ENCODE measurements at places on chromosomes 1 and 21. TPM values are rescaled to one million over a fixed set of nuclear protein-coding genes. Genes with fewer than 3 reads are reported as not detected.

CD247 gene
- total RNA-seq: 0.72 TPM

SLC44A5 gene
- total RNA-seq: 0.07 TPM

TNFRSF4 gene
- not detected for total RNA-seq

HCRTR1 gene
- total RNA-seq: not detected

INKA2 gene
- total RNA-seq: 2.0 TPM

WDR47 gene
- total RNA-seq: 11.3 TPM

SERTAD4 gene
- total RNA-seq: 0.53 TPM

SYT14 gene
- total RNA-seq: 0.07 TPM

CNKSR1 gene
- total RNA-seq: 0.31 TPM

COL16A1 gene
- 3.8 TPM for total RNA-seq

FCRL1 gene
- total RNA-seq: not detected

PYCR2 gene
- 47.4 TPM for total RNA-seq

LHX8 gene
- total RNA-seq: 1.3 TPM

NFASC gene
- 1.1 TPM for total RNA-seq

EXO5 gene
- total RNA-seq: 4.0 TPM

RABGAP1L gene
- total RNA-seq: 6.0 TPM

OXCT2 gene
- total RNA-seq: 0.55 TPM

BEND5 gene
- not detected for total RNA-seq

SPRR1B gene
- not detected for total RNA-seq

AKNAD1 gene
- total RNA-seq: 2.2 TPM

AMY2A gene
- total RNA-seq: not detected

LDLRAD2 gene
- 0.12 TPM for total RNA-seq

KRTCAP2 gene
- 245 TPM for total RNA-seq

SLC50A1 gene
- total RNA-seq: 36.7 TPM

LCE6A gene
- total RNA-seq: not detected

ESRRG gene
- total RNA-seq: not detected

PCP4 gene
- not detected for total RNA-seq

EFNA3 gene
- total RNA-seq: 11.6 TPM

LRRC53 gene
- not detected for total RNA-seq

MAN1C1 gene
- total RNA-seq: 0.77 TPM

ARHGEF11 gene
- 17.9 TPM for total RNA-seq

DCLRE1B gene
- total RNA-seq: 8.6 TPM

ST3GAL3 gene
- 2.3 TPM for total RNA-seq

KCNAB2 gene
- total RNA-seq: 7.2 TPM

C1QA gene
- not detected for total RNA-seq
